Activated CD4-positive, CD25-positive, alpha-beta regulatory T cell (primary cell): ENCODE measurements at places on chromosomes 1 and 21.

GRCh38 chr21:16910435-16911165, 602.2 kb upstream of the CXADR start:
- DNase-seq, result no peak

GRCh38 chr1:109259674-109260557, 10.6 kb downstream of the CELSR2 start:
- no peak for DNase-seq

DNA sequence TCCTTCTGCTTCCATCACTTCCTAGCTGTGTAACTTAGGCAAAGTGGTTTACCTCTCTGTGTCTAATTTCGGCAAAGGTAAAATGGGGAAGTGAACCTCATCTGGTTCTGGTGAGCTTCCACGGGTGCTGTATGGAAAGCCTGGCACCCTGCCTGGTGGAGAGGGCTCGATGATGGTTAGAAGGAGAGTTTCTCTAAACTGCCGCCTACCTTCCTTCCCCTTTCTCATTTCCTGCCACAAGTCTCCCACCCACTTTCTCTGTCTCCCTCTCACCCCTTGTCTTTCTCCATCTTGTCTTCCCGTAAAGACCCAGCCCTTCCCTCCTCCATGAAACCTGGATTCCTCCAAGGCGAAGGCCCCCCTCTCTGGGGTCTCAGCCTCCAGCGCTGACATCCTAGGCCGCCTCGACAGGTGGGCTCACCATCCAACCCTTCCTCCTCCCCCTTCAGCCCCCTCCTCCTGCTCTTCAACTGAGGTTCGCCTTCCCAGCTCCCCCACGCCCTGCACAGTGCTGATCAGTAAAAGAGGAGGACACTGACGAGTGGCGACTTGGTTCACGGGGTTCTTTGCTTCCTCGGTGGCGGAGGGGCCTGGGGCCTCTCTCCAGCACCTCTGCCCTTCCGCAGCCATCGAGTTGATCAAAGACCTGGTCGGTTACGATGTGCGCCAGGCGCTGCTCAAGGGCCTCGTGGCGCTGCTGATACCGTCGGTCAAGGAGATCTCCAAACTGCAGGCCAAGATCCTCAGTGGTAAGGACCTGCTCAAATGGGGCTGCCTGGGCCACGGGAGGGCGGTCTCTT, 7.3 kb downstream of the RNU5D-1 start:
- no peak for DNase-seq

DNA sequence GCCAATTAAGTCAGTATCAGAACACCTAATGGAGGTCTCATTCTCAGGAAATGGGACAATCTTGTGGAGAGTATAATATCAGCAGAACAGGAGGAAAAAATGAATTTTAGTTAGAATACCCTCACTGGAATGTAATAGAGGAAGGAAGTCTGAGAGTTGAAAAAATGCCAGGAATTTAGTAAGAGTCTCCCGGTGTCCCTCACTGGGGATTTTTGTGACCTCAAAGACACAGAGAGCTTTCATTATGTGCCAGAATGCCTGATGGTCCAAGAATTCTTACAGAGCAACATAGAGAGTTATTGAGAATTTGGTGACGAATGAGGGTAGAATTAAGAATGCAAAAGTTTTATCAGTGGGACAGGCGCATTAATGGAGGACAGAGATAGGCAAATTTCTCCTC, 443.5 kb upstream of the B3GALT2 start:
- DNase-seq, result no peak

GRCh38 chr1:24048205-24048869, 63.6 kb downstream of the MYOM3 start:
- DNase-seq, result no peak

DNA sequence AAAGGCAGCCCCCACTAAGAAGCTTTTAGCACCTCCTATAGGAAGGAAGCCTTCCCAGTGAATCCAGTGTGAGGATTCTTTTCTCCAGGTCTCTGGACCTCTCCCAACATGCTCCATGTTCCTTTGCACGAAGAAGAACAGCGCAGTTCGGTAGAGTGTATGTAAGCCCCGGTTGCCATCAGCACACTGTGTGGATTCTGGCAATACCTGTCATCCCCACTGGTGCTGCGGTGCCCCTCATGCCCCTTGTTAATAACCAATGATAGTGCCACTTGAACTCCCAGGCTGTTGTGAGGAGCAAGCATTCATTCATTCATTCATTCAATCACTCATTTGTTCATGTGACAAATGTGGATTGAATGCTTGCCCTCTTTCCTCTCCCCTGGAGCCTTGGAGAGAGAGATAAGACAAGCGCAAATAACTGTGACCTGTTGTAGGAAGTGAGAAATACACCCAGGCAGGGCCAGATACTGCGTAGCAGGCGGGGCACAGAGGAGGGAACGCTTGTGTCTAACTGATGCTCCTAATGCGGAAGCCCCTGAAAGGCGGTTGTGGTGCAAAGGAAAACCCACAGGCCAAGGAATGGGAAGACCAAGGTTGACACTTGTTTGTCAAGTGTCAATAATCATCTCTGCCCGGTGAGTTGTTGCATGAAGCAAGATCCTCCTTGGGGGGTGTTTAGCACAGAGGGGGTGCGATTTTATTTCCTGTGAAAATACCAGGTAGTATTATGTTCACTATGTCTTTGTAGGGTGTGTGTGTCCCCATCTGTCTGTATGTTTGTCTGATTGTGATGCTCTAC, 9.8 kb downstream of the LGR6 start:
- no peak for DNase-seq

- DNase-seq, result no peak
These were observed 17.0 kb upstream of the RAP1GAP start for GRCh38 chr1:21685946-21686678.

DNA sequence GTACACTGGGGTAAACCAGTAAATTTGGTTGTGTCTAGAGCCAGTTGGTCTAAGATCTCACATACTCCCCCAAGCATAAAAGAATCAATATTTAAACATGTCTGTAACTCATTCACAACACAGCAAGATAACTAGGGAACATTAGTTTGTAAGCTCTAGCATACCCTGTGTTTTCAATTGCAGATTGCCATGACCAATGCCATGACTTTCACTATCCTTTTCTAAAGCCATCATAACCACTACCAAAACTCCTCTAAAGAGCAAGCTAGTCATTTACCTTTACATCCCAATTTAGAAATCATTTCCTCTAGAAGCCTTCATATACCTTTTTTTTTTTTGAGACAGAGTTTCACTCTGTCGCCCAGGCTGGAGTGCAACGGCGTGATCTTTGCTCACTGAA, 56.5 kb upstream of the PLA2G4A start:
- DNase-seq, result no peak

DNA sequence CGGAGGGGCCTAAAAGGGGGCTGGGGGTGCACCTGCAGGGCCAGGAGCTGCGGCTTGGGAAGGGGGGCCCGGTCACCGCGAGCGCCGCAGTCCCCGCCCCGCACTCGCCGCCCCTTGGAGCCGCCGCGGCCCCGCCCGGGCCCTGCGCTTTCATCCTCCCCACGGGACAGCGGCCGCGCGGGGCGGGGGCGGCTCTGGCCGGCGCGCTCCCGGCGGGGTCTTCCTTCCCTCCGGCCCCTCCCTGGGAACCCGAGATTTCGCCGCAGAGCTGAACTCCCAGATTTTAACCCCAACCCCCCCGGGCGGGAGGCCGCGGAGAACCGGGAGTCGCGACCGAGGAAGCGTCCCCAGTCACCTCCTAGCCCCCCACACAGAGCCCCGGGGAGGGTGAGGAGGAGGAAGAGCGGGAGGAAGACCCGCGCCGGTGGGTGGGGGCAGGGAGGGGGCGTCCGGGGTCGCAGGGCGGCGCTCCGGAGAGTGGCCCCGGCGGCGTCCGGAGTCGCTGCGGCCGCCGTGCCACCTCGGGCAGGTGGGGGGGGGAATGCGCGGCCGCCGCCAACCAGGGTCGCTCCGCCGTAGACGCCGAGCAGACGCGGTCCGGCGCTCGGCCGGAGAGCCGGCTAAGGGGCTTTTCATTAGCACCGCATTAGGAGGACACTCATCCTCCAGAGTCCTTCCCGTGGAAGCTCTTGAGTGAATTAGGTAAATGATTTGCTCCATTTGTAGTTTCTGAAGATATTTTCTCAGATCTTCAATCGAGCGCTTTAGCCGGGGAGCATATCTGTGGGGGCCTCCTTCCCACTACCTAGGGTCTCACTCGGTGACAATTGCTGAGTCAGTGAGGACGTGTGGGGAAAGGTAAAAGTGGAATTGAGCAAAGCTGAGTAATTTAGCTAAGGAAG, 31.6 kb upstream of the NFIA start:
- DNase-seq, result no peak

DNA sequence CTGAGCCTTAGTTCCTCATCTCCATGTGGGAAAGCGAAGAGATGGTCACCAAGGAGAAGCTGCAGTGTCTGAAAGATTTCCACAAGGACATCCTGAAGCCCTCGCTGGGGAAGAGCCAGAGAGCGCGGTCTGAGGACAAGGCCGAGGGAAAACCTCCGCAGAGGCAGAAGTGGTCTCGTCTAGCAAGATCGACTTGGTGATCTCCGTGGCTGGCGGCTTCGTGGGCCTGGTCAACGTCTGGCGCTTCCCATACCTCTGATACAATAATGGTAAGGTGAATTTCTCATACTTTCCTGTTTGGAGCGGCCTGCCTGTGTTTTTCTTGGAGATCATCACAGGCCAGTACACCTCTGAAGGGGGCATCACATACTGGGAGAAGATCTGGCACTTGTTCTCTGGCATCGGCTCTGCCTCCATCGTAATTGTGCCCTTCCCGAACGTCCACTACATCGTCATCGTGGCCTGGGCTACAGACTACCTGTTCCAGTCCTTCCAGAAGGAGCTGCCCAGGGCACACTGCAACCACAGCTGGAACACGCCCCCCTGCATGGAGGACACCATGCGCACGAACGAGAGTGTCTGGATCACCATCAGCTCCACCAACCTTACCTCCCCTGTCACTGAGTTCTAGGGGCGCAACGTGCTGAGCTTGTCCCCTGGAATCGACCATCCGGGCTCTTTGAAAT, 841.1 kb upstream of the TMPRSS15 start:
- DNase-seq, result no peak

- no peak for DNase-seq
These were observed 676.1 kb downstream of the PTPRU start for GRCh38 chr1:29912425-29912824.

- DNase-seq, result no peak
These were observed 1.5 kb upstream of the FBLIM1 start for GRCh38 chr1:15757016-15757543.
